ENCODE measurements at places on chromosomes 2 and 18. TPM values are rescaled to one million over a fixed set of nuclear protein-coding genes. Genes with fewer than 3 reads are reported as not detected.

DNA sequence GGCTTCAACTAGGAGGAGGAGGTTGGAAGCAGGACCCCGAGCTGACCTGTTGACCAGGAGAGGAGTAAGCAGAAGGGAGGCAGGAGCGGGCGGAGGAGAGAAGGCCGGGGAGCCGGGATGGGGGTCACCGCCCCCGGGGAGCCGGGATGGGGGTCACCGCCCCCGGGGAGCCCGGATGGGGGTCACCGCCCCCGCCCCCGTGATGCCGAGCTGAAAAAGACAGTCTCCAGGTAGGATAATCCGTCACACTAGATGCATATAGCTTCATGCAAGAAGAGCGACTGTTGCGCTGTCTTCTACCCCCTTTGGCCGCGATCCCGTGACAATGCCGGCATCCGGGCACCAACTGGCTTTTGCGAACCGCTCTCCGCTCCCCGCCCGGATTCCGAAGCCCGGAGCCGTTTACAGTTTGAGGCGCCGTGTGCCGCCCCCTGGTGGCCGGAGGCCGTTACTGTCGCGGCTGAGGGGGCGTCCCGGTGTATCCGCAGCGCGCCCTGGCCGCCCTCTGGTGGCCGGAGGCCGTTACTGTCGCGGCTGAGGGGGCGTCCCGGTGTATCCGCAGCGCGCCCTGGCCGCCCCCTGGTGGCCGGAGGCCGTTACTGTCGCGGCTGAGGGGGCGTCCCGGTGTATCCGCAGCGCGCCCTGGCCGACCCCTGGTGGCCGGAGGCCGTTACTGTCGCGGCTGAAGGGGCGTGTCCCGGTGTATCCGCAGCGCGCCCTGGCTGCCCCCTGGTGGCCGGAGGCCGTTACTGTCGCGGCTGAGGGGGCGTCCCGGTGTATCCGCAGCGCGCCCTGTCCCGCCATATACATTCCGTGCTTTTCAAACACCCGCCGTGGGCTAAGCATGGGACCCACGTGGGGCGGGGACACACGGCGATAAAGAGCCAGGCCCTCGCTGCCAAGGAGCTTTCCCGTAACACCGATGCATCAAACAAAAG lies 89.6 kb downstream of the ACTR3 start:
- DNase-seq = peak; percentile 85

Gene HOXD9
- not detected for total RNA-seq

Gene GAL3ST2
- 0.53 TPM for total RNA-seq

GRCh38 chr2:17934721-17935120 lies 56.3 kb downstream of the KCNS3 start:
- DNase-seq = no peak

Gene ESPNL
- 0.07 TPM for total RNA-seq

GRCh38 chr2:47309472-47309951 lies 93.4 kb upstream of the MSH2 start:
- no peak for DNase-seq

GRCh38 chr2:200416878-200417277 lies 93.0 kb downstream of the KCTD18 start:
- no peak for DNase-seq

- DNase-seq = no peak
Observed at GRCh38 chr2:67096886-67097285, 300.2 kb upstream of the ETAA1 start.

Gene LBH
- total RNA-seq = 133 TPM

Gene CHRNG
- total RNA-seq = not detected

- no peak for DNase-seq
Observed at GRCh38 chr18:73768043-73768442, 379.6 kb downstream of the FBXO15 start.

- no peak for DNase-seq
Observed at GRCh38 chr2:129906139-129906860, 73.2 kb upstream of the RAB6C start.

Gene LGALSL
- total RNA-seq = 2.0 TPM

DNA sequence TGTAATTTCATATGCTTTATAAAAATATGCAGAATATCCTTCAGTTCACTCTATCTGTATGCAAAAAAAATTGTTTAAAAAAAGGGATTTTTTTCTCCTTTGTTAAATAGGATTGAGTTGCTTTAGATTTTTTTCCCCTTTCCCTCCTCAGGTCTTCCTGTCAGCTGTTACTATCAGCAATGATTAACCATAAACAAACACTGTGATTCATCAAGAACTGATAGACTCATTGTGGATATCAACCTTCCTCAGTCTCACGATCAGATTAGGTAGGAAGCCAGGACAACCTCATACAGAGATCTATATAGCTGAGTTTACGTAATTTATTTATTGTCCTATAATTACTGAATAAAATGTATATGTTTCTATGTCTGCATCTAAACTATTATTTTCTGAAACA lies 2136.2 kb upstream of the CELF4 start:
- DNase-seq = no peak

DNA sequence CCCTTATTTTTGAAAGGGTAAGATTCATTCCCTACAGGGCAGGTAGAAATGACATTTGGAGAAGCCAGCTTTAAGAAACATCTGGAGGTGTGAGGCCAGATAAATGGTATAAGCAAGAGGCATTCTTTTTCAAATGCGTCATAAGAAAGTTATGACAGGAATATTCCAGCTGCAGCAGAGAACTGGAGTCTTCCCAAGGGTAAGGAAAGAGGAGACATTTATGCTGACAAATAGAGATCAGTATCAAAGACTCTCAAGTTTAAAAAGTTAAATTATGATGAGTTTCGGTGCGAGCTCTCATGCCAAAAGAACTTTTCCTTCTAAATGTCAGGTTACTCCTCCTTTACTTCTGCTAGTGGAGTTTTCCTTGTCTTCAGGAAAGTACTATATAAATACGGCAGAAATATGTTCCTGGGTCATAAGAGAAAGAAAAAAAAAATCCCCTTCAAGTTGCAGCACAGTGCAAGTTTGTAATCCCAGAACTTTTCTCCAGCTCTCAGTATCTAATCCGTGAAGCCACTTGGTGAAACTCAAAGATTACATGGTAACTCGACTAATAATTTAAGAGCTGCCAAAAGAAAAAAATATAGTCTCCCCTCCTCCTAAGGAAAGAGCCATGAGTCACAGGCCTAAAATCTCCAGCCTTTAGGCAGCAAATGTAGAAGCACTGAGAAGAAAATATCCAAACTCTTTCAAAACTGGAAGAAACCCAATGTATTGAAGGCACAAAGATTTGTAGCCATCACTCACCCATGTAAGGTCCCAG lies 428.1 kb downstream of the MEIS1 start:
- no peak for DNase-seq

DNA sequence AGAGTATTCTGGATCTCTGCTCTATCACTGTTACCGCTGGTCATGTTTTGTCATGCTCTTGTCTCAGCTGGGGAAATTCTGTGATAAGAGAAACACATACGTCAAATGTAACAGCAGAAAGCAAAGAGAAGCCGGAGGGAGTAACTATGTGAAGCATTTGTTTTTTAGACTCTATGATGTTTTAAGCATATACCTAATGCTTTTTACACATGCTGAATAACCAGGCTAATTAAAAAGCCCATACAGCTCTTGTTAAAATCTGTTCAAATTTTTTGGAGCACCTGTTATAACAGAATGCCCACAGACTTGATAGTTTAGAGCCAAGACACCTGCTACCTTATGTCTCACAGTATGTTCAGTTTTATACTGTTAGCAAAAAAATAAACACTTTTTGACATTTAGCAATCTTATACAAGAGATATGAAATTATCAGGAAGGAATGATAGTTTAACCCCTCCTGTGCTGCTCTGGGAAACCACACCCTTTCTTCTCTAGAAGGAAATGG lies 92.3 kb upstream of the TANK start:
- DNase-seq = no peak

DNA sequence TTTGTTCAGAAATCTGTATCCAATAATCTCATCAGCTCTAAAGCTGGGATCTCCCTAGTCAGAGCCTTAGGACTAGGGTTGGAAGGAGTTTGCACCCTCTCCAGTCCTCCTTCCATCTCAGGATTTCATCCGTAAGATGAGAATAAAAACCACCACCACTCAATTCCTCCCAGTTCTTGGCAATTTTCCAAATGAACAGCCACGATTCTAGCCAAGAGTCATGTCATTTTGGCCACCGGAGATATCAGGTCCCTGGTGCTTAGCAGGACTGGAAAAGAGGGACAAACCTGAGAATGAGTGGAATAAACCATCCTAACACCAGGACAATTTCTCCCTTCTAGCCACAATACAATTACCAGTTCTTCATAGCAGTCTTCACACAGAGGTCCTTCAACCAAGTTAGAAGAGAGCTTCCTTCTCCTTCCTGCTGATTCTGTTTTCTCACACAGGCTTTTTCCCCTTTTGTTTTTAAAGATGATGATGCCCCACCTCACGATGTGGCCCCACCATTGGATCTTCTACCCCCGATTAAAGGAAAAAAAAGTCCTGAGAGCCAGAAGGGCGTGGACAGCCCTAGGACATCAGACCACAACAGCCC lies 36.2 kb downstream of the KIAA2012 start:
- DNase-seq = no peak

Gene DSC2
- total RNA-seq = not detected

Gene ALPP
- total RNA-seq = not detected

- no peak for DNase-seq
Observed at GRCh38 chr2:114442510-114442909, at the start of gene DPP10. Gene DPP10, plus strand, starts transcription at chr2:114442641.

DNA sequence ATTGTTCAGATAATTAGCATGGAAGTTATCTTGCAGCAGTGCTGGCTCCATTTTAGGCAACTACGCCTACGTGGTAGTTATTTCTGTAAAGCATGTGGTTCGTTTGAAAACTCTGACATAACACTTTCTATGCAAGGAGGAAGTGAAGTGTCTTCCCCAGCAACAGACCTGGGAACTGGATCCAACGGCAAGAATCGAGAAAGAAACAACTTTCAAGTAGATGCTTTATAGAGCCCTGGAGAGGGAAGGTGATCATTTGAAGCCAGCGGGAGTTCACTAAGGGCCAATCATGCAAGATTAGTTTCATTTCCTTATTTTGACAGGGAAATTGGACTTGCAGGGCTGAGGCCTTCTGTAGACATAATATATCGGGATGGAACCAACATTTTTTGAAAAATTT lies 218.3 kb downstream of the ACKR3 start:
- DNase-seq = no peak

Gene TUBA4B
- not detected for total RNA-seq

Gene COL4A4
- 0.02 TPM for total RNA-seq

GRCh38 chr2:176500901-176501300 lies 231.7 kb downstream of the MTX2 start:
- no peak for DNase-seq

Gene SKOR2
- total RNA-seq = 0.30 TPM

GRCh38 chr2:143078104-143078503 lies 51.1 kb upstream of the ARHGAP15 start:
- no peak for DNase-seq

- no peak for DNase-seq
Observed at GRCh38 chr18:35141567-35142274, 99.1 kb upstream of the ZNF397 start.

DNA sequence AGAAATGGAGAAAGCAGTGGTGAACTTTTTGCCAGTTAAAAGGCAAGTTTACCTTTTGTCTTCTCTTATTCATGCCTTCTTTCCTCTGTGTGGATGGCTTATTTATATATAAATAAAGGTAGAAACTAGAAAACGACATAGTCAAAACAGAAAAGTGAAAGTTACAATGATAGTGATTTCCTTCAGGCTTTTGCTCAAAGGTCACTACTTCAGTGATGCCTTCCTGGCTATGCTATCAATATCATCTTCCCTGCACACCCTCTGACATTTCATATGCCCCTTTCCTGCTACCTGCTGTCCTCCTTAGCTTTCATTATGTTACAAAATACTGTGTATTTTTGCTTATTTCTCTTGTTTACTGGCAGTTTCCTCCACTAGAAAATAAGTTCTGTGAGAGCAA lies 132.0 kb upstream of the NOSTRIN start:
- DNase-seq = no peak

- DNase-seq = no peak
Observed at GRCh38 chr18:24683925-24684324, 223.5 kb downstream of the HRH4 start.

GRCh38 chr2:58448065-58448507 lies 207.0 kb upstream of the FANCL start:
- DNase-seq = peak; percentile 50

DNA sequence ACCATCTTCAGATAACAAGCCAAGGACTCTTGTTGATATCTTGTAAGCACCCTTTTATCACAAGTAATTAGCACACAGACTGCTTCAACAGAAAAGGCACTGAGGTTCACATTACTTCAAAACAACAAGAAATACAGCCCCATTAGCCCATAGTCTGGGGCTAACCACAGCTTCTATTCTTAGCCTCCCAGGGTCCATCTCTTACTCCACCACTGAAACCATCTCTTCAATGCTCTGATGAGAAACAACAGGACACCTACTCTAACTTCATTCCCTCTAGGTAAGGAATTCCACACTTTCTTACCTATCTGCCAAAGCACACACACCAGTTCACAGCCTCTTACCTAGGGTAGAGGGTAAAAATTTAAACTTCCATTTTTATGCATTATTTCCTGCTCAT lies 26.4 kb upstream of the CYTIP start:
- DNase-seq = no peak

- peak; percentile 54 for DNase-seq
Observed at GRCh38 chr2:170929686-170930050, 615 bp downstream of the GORASP2 start.

- DNase-seq = no peak
Observed at GRCh38 chr2:207136874-207137273, 28.9 kb downstream of the KLF7 start.

DNA sequence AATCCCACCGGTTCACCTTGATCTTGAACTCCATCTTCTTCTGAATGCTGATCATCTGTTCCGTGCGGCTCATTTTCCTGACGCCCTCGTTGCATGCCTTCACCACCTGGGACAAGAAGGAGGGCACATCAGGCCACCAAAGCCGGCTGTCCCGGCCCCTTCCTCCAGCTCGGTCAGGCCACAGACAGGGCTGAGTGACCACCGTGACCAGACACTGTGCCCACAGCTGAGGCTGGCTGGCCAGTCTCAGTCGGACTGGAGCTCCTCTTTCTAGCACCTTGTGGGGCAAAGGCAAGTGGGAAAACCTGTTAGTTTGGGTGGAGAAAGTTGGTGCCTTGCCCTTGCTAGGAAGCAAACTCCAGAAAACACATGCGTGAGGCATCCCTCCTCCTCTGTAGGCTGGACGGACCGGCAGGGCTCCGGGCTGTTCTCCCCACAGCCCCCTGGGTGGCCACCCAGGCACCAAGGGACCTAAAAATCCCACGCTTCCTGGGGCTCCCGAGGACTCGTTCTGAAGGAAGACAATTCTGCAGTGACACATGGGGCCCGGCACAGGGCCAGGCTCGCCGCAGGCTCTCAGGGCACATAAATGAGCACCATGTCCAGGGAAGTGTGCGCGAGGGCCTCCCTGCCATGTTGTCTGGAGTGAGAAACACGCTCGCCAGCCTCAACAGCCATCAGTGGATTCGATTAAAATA lies 15.3 kb downstream of the SNORC start:
- no peak for DNase-seq

DNA sequence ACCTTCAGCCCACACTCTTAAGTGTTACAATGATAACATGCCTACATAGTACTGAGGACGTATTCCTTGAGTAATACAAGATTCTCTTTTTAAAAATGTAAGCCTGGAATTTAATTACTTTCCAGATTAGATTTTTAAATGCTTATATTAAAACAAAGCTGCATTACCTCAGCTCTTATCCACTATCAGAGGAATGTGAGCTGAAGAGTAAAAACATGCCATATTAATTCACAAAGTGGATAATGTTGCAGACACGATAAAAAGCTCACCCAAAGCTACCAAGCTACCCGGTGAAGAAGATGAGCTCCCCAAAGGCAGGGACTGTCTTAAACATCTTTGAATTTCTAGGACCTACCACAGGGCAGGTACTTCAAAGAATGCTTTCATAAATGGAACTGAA lies 107.8 kb downstream of the NOL10 start:
- DNase-seq = no peak

Gene TNP1
- not detected for total RNA-seq

GRCh38 chr18:75154997-75155396 lies 53.9 kb downstream of the PTGR3 start:
- no peak for DNase-seq

Measured in activated T-cell treated with anti-CD3 and anti-CD28 coated beads, Interleukin-2, amount 50 U/mL, for 72 hours (primary cell).